ENCODE measurements at places on chromosomes 5 and 9.
A peak's percentile ranks its signal among the peaks of the same experiment; 100 is the strongest.

GRCh38 chr5:172163346-172163745, 24.7 kb downstream of the STK10 start:
- DNase-seq: peak; percentile 24

DNA sequence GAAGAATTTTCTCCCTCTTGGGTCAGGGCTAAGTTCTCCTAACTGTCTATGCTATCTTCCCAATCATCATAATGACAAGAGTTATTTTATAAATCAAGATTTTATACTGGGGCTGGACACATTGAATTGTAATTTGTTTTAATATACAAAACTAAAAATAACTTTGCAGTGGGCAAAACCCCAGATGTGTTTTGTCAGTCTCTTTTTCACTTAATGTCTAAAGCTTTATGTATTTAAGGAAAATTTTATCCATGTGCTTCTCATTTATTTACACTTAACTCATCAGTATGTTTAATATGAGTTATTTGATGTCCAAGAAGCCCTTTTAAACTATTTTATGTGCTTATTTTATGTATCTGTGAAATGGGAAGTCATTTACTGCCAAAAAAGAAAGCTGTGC, 362.8 kb upstream of the ADAMTSL1 start:
- DNase-seq: no peak

- no peak for DNase-seq
These were observed 160.0 kb downstream of the C9orf152 start for GRCh38 chr9:110047955-110048402.

- no peak for DNase-seq
These were observed 15.7 kb downstream of the PIP5K1B start for GRCh38 chr9:68720656-68721313.

DNA sequence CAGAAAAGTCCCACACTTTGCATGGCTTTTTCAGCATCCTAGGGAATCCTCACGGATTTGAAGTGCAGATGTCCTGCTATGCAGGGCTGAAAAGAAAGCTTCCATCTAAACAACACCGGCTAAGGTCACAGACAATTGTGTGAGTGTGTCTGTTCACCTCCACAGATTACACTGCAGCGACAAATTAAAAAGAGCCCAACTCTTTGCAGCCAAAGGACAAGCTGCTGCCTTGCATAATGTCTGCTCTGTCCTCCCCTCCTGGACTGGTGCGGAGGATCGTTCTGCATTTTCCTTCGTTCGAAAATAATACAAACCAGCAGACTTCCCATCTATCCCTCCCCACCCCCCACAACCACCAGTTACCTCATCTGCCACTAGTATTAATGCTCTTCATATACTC, 169.1 kb downstream of the MED27 start:
- no peak for DNase-seq

DNA sequence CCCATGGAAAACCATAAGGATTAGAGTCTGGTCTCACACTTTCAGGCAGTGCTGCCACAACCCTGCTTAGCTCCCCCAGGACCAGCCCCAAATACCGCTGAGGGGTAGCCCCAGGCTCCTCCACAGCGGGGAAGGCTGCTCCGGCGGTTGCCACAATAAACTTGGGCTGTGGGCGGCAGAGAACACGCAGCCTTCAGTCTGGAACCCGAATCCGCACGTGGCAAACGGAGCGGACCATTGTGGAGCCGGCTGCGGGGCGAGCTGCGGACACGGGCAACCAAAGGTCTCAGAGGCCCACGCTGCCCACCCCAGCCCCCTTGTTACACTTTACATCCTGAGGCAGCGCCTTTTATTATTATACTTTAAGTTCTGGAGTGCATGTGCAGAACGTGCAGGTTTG, 37.3 kb upstream of the C9orf72 start:
- no peak for DNase-seq

DNA sequence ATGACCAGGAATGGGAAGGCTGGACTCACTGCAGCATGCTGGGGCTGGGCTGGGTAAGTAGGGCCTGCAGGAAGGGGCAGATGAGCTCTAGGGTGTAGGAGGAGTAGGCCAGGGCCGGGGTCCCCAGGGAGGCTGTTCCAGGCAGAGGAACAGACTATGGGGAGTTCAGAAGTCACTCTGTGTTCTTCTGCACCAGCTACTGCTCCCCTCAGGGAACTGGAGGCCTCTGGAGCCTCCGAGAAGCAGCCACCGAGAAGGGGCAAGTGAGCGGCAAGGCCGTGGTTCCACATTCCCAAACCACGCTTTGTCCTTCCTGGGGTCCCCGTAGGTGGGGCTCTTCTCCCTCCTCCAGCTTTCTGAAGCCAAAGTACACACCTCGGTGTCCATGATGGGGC, 8.4 kb upstream of the SLC2A6 start:
- DNase-seq: no peak

GRCh38 chr5:52150501-52150900, 637.2 kb upstream of the ITGA1 start:
- no peak for DNase-seq

GRCh38 chr9:94944626-94945025, 218.1 kb downstream of the AOPEP start:
- DNase-seq: peak; percentile 21

DNA sequence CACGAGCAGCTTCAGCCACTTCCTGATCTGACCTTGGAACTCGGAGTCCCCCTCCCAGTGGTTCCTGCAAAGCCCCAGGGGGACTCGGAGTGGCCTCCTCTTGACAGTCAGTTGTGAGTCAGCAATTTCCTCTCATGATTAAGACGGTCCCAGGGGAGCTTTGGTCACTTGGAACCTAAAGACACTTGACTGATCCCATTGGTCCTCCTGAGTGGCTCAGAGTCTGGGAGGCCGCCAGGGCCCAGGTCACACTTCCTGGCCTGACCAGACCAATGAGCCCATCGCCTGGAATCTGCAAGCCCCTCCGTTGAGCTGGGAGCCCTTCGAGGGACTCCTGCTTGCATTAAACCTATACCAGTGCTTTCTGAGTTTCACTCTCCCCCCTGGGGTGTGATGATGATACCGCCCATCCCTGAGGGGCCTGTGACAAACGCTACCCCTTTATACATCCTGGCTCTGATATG, 29.1 kb downstream of the TSPAN17 start:
- DNase-seq: peak; percentile 39

- no peak for DNase-seq
These were observed 62.2 kb downstream of the GCNT4 start for GRCh38 chr5:74990194-74990593.

DNA sequence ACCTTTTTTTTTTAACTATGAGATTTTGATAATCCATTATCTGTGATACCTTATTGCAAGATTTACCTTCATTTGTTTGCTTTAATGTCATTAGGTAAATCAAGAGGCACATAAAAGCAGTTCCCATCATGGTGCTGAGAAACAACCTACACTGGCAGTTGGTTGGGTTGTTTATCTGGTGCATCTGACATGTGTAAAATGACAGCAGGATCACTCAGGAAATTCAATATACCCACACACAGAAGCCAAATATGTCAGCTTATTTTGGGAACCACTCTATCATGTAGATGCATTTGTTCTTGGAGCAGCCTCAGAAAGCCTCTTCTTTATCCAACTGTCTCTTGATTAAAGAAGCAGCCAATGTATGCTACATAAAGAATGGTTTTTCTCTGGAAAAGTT, 7.8 kb upstream of the CCDC192 start:
- no peak for DNase-seq

GRCh38 chr5:171852255-171852681, 66.7 kb downstream of the SMIM23 start:
- DNase-seq: peak; percentile 13

DNA sequence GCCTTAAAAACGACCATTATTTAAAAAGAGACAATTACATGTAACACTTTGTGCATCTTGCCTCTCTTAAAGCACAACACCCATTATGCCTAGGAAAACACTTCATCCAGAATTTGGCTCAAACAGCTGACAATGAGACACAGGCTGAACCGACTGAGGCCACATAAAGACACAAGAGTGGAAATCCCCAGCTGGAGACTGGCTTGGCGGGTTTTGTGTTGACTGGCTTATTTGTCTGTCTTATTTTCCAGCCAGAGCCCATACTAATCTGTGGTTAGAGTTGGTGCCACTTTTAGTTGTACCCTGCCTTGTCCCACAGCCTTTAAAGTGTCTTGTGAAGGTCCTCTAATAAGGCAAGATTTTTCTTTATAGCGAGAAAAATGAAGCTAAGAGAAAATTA, 21.2 kb downstream of the TRIM14 start:
- DNase-seq: no peak

GRCh38 chr9:78280982-78281668, 15.8 kb upstream of the PSAT1 start:
- peak; percentile 98 for DNase-seq

DNA sequence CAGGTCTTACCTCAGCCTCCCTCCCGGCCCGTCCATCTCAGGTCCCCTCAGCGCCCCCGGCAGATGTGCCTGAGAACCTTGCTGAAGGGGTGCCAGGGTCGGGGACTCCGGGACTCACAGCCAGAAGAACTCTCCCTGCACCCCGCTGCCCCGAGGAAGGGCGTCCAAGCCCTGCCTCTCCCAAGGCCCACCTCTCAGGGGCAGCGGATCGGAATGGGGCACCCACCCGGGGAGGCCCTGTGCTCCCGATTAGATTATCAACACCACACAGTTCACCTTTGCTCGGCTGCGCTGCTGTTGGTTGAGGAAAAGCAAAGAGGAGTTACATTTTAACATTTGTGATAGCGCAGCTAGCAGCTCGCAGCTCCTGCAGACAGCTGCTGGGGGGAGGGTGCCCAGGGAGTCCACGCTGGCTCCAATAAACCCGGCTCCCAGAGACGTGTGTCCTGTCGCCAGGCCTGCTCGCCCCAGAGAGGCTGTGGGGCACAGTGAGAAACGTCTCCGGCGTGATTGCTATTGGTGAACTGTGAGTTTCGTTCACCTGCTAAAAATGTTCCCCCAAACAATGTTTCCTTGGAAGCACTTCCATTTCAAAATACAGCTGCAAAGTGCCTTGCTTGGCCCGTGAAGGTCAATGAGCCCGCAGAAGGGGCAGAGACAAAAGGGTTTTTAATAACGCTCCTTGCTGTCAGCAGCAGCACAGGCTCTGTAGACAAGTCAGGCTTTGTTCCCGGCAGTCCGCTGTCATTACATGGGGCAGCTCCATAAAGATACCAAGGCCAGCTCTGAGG, 18.6 kb upstream of the SLC6A19 start:
- no peak for DNase-seq

DNA sequence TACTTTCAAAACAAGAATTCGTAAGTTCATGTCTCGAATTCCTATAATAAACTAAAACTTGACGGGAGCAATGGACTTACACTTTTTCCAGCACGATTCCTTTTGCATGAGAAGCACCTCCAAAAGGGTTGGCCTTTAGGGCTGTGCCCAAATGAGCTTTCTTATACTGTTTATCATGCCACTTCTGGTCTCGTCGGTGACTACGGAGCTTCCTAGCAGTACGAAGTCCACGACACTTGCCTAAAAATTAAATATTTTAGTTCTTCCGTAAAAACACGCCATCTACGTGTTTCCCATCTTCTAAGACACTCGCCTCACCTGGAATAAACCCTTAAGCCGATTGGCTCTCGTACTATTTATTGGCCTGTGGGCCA, 554 bp downstream of the RPS23 start:
- no peak for DNase-seq

DNA sequence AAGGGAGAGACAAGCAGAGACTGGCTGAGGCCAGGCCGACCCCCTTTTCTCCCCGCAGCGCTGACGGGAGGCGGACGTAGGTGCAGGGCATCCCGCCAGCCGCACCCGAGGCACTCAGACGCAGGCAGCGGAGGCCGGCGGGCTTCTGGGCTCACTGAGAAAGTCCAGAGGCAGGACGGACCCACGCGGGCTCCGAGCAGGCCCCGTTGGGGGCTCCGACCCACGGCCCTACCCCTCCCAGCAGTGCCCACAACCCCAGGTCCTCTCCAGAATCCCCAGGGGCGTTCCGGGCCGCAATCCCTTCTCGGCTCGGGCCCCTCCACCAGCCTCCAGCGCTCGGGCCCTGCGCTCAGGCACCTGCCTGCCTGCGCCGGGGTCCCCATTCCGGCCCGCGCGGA, 543 bp downstream of the MTMR12 start:
- peak; percentile 55 for DNase-seq

DNA sequence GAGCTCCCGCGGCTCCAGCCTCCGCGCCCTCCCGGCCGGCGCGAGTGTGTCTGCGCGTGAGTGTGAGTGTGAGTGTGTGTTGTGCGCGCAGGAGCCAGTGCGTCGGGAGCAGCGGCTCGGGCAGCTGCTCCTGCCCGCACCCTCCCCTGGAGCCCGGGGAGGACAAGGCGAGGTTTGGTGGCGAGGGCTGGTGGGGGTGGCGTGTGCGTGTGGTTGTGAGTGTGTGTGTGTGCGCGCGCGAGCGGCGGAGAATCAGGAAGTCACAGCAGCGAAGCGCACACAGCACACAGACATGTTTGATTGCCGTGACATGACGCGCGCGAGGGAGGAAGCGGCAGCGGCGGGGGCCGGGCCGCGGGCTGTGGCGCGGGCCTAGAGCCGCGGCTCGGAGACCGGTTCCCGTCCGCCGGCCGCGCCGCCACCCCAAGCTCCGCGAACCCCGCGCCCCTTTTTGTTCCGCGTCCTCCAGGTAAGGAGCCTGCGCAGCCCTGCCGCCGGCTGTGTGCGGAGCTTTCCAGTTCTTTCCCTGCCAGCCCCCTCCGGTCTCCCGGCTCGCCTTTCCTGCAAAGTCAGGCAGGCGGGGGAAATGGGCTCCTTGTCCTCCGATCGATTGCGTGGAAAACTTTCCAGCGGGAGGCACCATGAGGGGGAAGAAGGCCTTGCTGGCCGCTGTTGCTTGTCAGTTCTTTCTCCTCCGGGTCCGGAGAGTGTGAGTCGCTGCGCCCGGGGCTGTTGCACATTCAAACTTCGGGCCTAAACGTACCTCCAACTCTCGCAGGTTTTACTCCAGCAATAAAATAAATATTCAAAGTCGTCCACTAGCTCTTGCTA, 2.4 kb downstream of the SMARCA2 start:
- DNase-seq: peak; percentile 73

DNA sequence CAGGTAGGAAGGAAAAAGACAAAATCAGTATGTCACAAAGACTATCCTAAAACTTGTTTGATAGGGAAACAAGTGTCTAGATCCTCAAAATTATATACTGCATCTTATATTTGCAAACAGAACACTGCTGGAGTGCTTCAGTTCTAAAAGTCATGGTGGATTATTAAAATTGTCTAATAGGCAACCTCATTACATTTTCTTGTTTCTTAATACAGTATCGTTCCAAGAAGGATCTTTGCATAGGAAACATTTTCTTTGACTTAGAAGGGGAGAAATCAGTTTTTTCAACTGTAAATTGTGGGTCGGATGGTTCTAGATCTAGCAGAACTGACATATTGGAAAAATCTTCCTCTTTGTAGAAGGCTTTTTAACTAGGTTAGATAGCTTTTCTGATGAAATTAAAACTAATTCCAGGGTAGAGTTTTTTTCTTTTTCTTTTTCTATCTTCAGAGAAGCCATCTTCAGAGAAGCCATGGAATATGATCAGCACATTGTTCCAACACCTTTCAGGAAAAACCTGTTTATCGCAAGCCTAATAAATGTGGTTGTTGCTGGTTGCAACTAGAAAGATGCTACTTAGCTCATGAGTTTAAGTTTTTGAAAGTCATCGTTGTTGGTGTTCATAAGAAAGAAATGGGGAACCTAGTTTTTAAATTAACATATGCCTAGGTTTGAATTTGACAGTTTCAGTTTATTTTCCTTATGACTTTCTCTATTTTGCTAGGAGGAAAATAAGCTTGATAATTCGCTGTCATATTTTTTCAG, 7.4 kb downstream of the CPEB4 start:
- no peak for DNase-seq

Measured in LHCN-M2 (cell line).